ENCODE measurements at places on chromosomes 5 and 9.
A peak's percentile ranks its signal among the peaks of the same experiment; 100 is the strongest.

GRCh38 chr9:107020040-107020530, 157.1 kb downstream of the ZNF462 start:
- DNase-seq: peak; percentile 91

- no peak for DNase-seq
Measured at GRCh38 chr5:172059661-172060100, 53.2 kb upstream of the FBXW11 start.

- no peak for DNase-seq
Measured at GRCh38 chr9:6051511-6051950, 36.1 kb upstream of the RANBP6 start.

GRCh38 chr9:68739621-68740174, 34.7 kb downstream of the PIP5K1B start:
- no peak for DNase-seq

GRCh38 chr5:150596313-150596712, 44.1 kb upstream of the SYNPO start:
- DNase-seq: no peak

GRCh38 chr5:175753536-175754402, 95.9 kb downstream of the HRH2 start:
- no peak for DNase-seq

- DNase-seq: no peak
Measured at GRCh38 chr5:81852291-81853029, 101.6 kb upstream of the SSBP2 start.

- no peak for DNase-seq
Measured at GRCh38 chr5:1669276-1670155, 130.1 kb downstream of the MRPL36 start.

- DNase-seq: peak; percentile 30
Measured at GRCh38 chr5:62473209-62473608, 60.6 kb downstream of the IPO11 start.

DNA sequence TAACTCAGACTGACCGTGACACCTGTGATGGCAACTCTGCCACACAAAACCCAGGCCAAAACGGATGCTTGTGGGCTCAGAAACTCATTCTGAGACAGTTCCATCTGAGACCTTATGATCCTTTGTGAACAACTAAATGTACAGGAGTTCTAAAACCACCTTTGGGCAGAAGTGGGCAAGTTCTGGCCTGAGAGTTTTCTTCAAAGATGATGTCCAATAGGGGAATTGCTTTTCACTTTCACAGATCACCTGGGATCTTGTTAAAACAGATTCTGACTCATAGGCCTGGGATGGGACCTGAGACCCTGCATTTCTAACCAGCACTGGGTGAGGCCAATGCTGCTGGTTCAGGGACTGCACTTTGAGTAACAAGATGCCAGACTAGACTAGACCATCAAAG, 67.8 kb upstream of the SLC25A51 start:
- no peak for DNase-seq

DNA sequence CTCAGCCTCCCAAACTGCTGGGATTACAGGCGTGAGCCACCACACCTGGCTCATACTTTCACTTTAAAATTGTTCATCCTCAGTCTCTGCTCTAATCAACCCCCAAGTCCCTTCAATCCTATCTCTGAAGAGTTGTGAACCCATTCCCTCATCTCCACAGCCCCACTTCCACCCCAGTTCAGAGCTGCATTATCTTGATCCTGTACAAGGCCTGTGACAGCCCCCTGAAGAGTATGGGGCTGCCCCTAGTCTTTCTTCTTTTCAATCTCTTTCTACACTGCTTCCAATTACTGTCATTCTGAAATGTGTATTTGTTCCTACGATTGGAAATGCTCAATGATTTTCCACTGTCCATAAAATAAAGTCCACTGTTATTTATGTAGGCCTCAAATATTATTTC, 588.3 kb downstream of the RAB3C start:
- no peak for DNase-seq

- DNase-seq: no peak
Measured at GRCh38 chr5:100519075-100519474, 16.1 kb upstream of the FAM174A start.

GRCh38 chr5:158414780-158415179, 555.8 kb upstream of the CLINT1 start:
- DNase-seq: peak; percentile 40
